Globus pallidus (tissue), 1 donor: ENCODE measurements at places on chromosomes 5 and 9.

DNA sequence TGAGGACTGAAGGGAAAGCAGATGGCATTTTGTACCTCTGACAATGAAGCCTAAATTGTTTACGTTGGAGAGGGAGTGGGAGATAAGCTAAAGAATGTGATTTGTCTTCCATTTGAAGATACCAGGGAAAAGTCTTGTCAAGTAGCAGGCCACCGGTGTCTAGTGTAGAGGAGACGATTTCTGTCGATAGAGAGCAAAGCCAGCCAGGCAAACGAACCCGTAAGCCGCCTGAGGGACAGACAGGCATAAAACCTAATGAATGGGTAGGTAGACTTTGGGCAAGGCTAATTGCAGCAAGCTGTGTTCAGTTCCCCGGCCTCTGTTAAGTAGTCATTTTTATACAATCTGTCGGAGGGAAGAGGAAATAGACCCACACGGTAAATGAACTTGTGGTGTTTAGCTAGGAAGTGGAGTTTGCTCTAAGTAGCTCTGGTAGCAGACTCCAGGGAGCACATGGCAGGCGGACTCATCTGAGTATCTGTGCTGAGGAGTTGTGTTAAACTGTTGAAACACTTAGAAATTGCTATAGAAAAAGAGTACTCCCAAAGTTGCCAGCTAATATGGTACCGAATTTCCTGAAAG lies 28.8 kb downstream of the SMARCA2 start:
- no peak for DNase-seq

DNA sequence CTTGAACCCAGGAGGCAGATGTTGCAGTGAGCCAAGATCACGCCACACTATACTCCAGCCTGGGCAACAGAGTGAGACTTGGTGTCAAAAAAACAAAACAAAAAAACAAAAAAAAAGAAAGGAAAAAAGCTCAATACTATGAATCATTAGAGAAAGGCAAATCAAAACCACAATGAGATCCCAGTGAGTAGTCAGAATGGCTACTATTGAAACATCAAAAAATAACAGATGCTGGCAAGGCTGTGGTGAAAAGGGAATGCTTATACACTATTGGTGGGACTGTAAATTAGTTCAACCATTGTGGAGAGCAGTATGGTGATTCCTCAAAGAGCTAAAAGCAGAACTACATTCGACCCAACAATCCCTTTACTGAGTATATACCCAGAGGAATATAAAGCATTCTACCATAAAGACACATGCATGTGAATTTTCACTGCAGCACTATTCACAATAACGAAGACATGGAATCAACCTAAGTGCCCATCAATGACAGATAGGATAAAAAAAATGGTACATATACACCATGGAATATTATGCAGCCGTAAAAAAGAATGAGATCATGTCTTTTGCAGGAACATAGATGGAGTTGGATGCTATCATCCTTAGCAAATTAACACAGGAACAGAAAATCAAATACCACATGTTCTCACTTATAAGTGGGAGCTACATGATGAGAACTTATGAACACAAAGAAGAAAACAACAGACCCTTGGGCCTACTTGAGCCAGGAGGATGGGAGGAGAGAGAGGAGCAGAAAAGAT lies 81.9 kb upstream of the ARRDC3 start:
- no peak for DNase-seq

- DNase-seq = no peak
Measured at GRCh38 chr9:16075696-16076095, 522.9 kb downstream of the CCDC171 start.

- no peak for DNase-seq
Measured at GRCh38 chr5:40223884-40224402, 455.8 kb upstream of the PTGER4 start.

GRCh38 chr5:38414348-38414747 lies 142.1 kb downstream of the LIFR start:
- no peak for DNase-seq

DNA sequence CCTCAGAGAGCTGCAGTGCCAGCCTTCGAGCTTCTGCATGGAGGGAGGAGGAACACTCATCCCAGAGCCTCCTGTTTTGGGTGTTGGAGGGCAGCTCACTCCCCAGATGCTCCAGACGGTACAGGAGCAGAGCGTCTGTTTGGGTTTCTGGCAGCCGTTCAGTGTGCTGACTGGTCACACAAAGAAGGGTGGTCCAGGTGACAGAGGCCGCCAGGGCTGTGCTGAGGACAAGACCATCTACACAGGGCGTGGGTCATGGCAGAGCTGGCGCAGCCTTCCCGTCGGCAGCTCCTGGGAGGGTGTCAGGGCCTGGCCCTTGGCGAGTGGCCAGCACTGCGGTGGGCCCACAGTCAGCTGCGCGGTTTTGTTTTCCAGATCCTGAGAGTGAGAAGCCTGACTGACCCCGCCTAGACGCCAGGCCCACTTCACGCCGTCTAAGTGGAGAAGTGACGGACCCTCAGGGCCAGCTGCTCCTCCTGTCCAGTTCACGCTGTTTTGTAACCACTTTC lies 131.4 kb upstream of the FAM120A start:
- no peak for DNase-seq

GRCh38 chr5:178431063-178431781 lies 159.0 kb downstream of the COL23A1 start:
- no peak for DNase-seq

DNA sequence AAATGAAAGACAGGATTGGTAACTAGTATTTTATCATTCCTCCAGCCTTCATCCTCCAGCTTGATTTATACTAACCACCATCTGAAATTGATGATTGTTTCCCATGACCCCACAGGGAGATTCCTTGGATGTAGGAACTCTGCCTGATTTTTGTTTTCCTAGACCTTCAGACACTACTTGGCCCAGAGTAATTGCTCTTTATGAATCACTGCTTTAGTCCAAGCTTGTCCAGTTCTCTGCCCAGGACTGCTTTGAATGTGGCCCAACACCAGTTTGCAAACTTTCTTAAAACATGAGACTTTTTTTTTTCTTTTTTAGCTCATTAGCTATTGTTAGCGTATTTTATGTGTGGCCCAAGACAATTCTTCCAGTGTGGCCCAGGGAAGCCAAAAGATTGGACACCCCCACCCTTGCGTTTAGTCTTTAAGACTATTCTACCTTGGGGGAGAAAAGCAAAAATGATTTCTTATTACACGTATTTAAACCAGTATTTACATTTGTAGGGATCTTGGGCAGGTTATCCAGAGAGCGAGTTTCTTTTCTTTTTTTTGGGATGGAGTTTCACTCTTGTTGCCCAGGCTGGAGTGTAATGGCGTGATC lies 18.4 kb downstream of the BASP1 start:
- no peak for DNase-seq

DNA sequence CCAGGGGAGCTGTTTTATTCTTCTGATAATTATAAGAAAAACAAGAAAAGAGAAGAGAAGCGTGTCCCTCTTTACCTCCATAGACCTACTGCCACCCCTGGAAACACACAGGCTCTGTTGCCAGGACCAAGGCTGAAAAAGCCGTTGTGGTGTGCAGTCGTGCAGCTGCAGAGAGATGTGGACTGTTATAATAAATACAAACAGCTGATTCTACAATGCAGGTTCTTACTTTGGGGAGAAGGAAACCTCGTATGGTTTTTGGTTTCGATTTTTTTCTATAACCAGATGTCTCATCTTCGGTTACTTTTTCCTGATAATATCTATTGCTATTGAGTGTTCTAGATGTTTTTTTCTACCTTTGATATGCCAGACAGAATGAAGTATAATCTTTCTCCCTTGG lies 28.1 kb downstream of the FYB1 start:
- peak; percentile 69 for DNase-seq
